T-cell (primary cell): ENCODE measurements at places on chromosomes 6 and 20.

- peaks cover 51% of the 10 kb centered on the region for H3K27me3 ChIP-seq
- no peaks in the 10 kb centered on the region for H3K36me3 ChIP-seq
- DNase-seq, result no peak
- H3K4me1 ChIP-seq, result no peaks in the 10 kb centered on the region
- no peak overlapping the region for H3K27ac ChIP-seq
Observed at GRCh38 chr6:32097364-32097763, 11.8 kb downstream of the TNXB start.

DNA sequence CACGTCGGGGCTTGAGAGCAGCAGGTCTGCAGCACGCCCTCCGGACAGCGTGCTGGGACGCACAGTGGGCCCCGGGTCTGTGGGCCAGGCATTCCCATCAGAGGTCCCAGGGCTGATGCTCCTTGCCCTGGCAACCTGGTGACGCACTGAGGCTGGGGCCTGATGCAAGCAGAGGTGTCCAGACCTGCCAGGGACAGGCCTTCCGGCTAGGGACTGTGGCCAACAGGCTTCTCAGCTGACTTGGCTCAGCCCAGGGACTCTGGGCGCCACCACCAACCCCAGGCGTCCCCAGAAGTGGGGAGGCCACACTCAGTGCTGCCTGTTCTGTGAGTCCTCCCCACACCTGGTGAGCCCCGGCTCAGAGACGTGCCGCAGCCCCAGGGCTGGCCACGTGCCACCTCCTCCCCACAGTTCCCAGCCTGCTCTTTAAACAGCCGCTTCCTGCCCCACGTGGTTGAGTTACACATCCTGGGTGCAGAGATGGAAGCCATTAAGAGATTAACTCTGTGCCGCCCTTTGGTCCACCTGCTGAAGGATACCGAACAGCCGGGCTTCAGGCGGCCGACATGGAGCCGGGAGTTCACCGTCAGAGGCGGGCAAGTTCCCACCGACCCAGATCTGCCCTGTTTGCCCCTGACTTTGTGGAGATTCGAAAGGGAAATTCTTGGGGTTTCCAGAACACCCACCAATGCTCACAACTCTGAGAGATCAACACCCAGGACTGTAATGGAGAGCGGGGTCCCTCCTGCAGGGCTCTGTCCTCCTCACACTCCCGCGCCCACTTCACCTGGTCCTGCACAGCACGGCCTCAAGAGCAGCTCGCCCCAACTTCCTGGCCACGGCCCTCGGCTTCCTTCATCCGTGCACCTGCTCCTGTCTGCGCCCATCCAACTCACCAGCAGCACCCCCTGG lies 37.6 kb upstream of the ZBP1 start:
- H3K4me1 ChIP-seq, result peaks cover 11% of the 10 kb centered on the region
- no peak overlapping the region for H3K4me3 ChIP-seq
- peak; percentile 58 for DNase-seq
- no peaks in the 10 kb centered on the region for H3K36me3 ChIP-seq
- H3K27me3 ChIP-seq, result peaks cover 6% of the 10 kb centered on the region

GRCh38 chr6:44003345-44004061 lies 123.7 kb downstream of the MRPL14 start:
- H3K27ac ChIP-seq, result no peak overlapping the region
- no peaks in the 10 kb centered on the region for H3K36me3 ChIP-seq
- DNase-seq, result no peak
- peaks cover 2% of the 10 kb centered on the region for H3K27me3 ChIP-seq
- H3K4me3 ChIP-seq, result peak overlapping the region; percentile 71
- no peaks in the 10 kb centered on the region for H3K4me1 ChIP-seq

DNA sequence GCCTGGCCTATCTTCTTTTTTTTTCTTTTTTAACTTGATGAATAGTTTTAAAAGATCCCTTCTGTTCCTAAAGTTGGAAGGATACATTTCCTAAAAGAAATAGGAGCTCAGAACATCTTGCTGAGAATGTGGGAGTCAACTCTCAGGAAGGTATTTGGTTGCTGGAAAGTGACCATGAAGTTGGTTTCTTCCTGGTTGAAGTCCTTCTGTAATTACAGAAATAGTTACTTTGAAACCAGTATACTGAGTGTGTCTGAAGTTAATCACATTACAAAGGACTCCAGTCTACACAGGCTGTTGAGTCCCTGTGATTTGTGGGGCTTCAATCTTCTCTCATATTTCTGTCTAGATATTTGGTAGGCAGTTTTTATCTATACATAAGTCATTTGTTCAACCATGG lies 9.8 kb upstream of the PLEKHG1 start:
- no peaks in the 10 kb centered on the region for H3K27me3 ChIP-seq
- H3K4me3 ChIP-seq, result no peak overlapping the region
- no peak overlapping the region for H3K27ac ChIP-seq

GRCh38 chr6:52180787-52181558 lies 5.2 kb upstream of the IL17A start:
- DNase-seq, result no peak
- H3K27me3 ChIP-seq, result no peaks in the 10 kb centered on the region
- no peaks in the 10 kb centered on the region for H3K36me3 ChIP-seq
- no peak overlapping the region for H3K4me3 ChIP-seq
- H3K4me1 ChIP-seq, result no peaks in the 10 kb centered on the region
- H3K27ac ChIP-seq, result no peak overlapping the region

DNA sequence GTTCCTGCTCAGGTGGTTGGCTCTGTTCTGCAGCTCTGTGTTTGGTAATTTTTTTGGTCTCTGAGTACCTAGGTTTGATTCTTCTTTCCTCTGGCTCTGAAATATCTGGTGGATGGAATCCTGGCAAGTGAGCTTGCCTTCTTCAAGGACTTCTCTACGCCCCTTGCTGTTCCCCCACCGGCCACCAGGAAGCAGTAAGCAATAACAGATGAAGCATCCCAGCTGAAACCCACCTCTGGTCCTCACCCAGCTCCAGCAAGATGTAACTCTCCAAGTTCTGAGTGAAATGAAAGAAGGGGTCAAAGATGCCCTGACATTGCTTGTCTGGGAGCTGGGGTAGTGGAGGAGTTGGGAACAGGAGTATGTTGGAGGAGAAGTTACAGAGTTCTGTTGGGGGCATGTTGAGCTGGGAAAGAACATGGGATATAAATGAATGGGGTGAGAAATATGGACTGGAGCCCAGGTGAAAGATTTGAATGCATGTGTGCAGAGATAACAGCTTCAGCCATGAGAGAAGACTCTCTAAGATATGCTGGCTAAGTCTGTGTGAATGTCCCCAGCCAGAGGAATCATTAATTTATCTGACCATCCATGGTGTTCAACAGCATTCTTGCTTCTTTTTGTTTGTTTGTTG lies 51.3 kb upstream of the GLP1R start:
- H3K27ac ChIP-seq, result no peak overlapping the region
- no peaks in the 10 kb centered on the region for H3K36me3 ChIP-seq
- peaks cover 10% of the 10 kb centered on the region for H3K27me3 ChIP-seq
- H3K4me1 ChIP-seq, result no peaks in the 10 kb centered on the region
- H3K4me3 ChIP-seq, result no peak overlapping the region
- DNase-seq, result peak; percentile 28

DNA sequence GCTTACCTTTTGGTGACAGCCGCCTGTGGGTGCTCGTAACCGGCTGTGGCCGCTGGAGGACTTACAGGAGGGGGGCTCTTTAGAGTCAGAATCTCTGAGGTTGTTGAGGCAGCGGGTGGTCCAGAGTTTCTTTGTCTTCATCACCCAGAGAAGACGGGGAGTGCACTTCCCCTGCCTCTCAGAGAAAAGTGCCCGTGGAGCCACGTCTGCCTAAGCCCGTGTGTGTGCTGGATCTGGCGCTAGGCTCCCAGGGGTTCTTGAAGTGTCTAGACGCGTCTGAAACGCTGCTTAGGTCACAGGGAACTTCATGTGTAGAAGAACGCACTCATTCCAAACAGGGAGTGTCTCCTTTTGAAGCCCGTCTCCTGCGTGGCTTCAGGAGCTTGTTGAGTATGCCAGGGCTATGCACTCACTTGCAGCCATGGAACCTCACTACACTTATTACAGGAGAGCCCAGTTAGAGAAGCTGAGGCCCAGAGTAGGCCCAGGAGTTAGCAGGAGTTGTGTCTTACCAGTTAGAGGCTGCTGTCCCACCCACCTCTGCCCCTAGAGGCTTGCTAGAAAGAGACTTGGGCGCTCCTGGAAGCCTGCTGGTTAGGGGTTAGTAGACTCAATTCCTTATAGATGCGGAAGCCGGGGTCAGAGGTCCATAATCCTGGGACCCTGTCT lies 1.3 kb downstream of the LSM14B start:
- peak overlapping the region; percentile 53 for H3K4me3 ChIP-seq
- peaks cover 9% of the 10 kb centered on the region for H3K4me1 ChIP-seq
- no peaks in the 10 kb centered on the region for H3K27me3 ChIP-seq
- no peak for DNase-seq

GRCh38 chr6:28137505-28137981 lies 4.1 kb upstream of the ZKSCAN8 start:
- peak overlapping the region; percentile 96 for H3K27ac ChIP-seq
- peaks cover 27% of the 10 kb centered on the region for H3K4me1 ChIP-seq
- H3K4me3 ChIP-seq, result peak overlapping the region; percentile 92
- H3K27me3 ChIP-seq, result no peaks in the 10 kb centered on the region
- H3K36me3 ChIP-seq, result no peaks in the 10 kb centered on the region
- DNase-seq, result peak; percentile 6

DNA sequence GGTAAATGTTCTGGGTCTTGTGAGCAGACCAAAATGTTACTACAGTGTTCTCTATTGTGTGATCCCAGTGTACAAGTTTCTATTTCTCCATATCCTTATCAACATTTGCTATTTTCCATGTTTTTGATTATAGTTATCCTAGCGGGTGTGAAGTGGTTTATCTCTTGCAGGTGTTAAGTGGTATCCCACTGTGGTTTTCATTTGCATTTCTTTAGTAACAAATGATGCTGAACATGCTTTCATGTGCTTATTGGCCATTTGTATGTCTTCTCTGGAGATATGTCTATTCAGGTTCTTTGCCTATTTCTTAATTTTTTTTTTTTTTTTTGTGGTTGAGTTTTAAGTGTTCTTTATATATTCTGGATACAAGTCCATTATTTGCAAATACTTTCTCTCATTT lies 35.5 kb downstream of the NSFL1C start:
- DNase-seq, result no peak
- H3K4me1 ChIP-seq, result peaks cover 10% of the 10 kb centered on the region
- H3K27ac ChIP-seq, result no peak overlapping the region
- no peaks in the 10 kb centered on the region for H3K36me3 ChIP-seq

DNA sequence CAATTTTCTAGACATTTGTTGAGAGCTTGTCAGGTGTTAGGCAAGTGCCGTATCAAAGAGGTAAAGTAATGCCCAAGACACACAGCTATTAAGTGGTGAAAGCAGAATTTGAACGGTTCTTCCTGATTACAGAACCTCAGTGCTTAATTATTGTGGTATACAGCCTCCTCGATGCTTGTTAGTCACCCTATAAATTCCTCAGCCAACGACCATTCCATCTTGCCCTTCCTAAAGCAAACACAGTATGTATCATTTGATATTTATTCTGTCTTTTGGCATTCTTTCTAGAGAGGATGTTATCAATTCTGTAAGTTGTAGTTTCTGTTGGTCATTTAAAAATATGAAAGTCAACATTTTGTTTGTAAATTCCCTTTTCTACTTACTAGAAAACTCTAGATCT lies 297.8 kb upstream of the BMP2 start:
- no peak overlapping the region for H3K4me3 ChIP-seq
- no peaks in the 10 kb centered on the region for H3K4me1 ChIP-seq
- H3K36me3 ChIP-seq, result no peaks in the 10 kb centered on the region

GRCh38 chr6:24991810-24992467 lies 56.2 kb upstream of the RIPOR2 start:
- peak; percentile 79 for DNase-seq
- H3K27ac ChIP-seq, result peak overlapping the region; percentile 48
- H3K4me1 ChIP-seq, result peaks cover 26% of the 10 kb centered on the region
- H3K4me3 ChIP-seq, result no peak overlapping the region

GRCh38 chr6:109052852-109053251 lies 41.8 kb downstream of the SESN1 start:
- no peaks in the 10 kb centered on the region for H3K36me3 ChIP-seq
- no peak for DNase-seq
- H3K4me1 ChIP-seq, result peaks cover 2% of the 10 kb centered on the region

DNA sequence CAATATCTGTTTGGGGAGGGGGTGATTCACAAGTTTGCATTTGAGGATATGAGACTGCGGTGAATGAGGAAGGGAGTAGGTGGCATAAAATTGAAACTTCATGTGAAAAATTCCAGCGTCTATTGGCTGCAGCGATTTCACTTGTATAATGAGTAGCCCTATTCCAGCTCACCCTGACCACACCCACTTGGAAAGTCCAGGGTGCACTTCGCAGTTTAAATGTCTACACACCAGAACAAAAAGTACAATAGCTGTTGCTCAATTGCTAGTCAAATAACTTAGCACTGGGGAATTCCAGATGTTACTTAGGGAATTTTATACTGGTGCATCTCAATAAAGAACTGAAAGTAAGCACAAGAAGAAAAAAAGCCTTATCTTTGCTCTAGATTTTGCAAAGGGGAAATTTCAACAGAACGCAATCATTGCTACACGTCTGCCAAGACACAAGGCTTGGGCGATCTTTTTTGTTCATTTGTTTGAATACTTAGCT lies 6.3 kb downstream of the TNFAIP3 start:
- peak overlapping the region; percentile 99 for H3K27ac ChIP-seq
- DNase-seq, result peak; percentile 29
- peaks cover 40% of the 10 kb centered on the region for H3K4me1 ChIP-seq
- peaks cover 66% of the 10 kb centered on the region for H3K36me3 ChIP-seq

- H3K27ac ChIP-seq, result no peak overlapping the region
- peaks cover 4% of the 10 kb centered on the region for H3K27me3 ChIP-seq
- H3K4me1 ChIP-seq, result no peaks in the 10 kb centered on the region
- H3K36me3 ChIP-seq, result no peaks in the 10 kb centered on the region
Observed at GRCh38 chr20:18837718-18838117, 24.1 kb downstream of the SCP2D1 start.

- no peak overlapping the region for H3K27ac ChIP-seq
- H3K4me1 ChIP-seq, result no peaks in the 10 kb centered on the region
- no peaks in the 10 kb centered on the region for H3K27me3 ChIP-seq
- no peak overlapping the region for H3K4me3 ChIP-seq
- no peaks in the 10 kb centered on the region for H3K36me3 ChIP-seq
Observed at GRCh38 chr6:80767808-80768207, 661.3 kb downstream of the BCKDHB start.

- no peaks in the 10 kb centered on the region for H3K36me3 ChIP-seq
- H3K4me1 ChIP-seq, result no peaks in the 10 kb centered on the region
- H3K4me3 ChIP-seq, result no peak overlapping the region
- H3K27ac ChIP-seq, result no peak overlapping the region
- H3K27me3 ChIP-seq, result peaks cover 12% of the 10 kb centered on the region
Observed at GRCh38 chr20:23249541-23249940, 101.0 kb upstream of the NXT1 start.

GRCh38 chr6:55729665-55730064 lies 145.7 kb downstream of the BMP5 start:
- H3K4me3 ChIP-seq, result no peak overlapping the region
- no peak overlapping the region for H3K27ac ChIP-seq
- H3K27me3 ChIP-seq, result no peaks in the 10 kb centered on the region
- no peak for DNase-seq
- no peaks in the 10 kb centered on the region for H3K36me3 ChIP-seq
